ENCODE measurements at places on chromosomes 1 and 21.

GRCh38 chr1:224762046-224762445, 145.9 kb downstream of the CNIH3 start:
- DNase-seq: no peak

GRCh38 chr1:171438441-171438840, 46.9 kb upstream of the PRRC2C start:
- no peak for DNase-seq

DNA sequence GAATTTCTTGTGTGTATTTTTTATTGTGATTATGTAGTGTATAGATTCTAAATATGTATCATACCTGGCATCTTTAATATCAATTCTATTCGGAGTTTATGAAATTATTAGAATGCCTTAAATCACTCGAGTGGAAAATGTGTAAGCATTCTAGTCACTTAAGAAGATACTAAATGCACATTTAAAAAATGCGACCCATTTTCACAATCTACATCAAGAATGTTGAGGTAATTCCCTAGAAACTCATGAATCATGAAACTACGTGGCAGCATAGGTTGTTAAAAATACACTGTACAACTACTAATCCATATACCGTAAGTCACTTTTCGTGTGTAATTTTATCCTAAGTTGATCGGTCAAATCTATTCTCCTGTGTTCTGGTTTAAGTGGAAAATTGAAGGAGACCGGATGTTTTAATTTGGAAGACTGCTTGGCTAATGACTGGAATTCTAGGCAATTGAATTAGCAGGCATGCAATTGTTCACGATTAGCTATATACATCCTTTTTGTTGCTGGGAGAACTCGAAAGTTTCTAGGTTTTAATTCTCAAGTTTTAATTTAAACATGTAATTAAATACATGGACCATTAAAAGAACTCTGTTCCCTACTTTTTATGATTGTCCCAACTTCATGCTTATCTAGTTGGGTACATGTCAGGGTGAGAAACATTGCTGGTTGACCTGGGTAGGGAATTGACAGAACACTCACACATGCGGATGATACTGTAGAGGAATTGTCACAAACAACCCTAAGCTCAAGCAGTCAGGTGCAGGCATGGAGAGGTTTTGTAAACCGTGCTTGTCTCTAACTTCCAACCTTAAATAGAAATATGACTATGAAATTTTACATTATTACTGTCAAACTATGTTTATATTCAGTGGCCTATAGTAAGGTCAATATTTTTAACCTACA, 6.6 kb downstream of the ZBTB18 start:
- DNase-seq: no peak

DNA sequence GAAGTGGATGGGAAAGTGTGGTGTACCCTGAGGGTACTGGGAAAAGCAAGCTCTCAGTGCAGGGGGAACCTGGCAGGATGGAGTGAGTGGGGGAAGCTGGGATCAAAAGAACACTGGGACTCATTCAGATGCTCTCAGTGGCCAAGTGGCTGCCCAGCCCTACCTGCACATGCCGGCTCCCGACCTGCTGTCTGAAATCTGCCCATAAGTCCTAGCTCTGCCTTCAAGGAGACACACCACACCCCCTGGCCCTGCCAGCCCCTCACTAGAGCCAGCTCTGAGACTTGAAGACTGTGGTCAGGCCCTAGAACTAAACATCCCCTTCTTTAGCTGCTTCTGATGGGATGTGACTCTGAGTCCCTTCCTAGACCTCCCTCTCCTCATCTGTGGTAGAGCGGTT, 2.2 kb downstream of the TMEM54 start:
- no peak for DNase-seq

DNA sequence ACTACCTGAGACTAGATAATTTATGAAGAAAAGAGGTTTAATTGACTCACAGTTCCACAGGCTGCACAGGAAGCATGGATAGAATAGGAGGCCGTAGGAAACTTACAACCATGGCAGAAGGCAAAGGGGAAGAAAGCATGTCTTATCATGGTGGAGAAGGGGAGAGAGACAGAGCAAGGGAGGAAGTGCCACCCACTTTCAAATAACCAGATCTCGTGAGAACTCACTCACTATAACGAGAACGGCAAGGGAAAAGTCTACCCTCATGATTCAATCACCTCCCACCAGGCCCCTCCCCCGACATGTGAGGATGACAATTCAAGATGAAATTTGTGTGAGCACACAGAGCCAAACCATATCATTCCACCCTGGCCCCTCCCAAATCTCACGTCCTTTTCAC, 4.7 kb upstream of the C21orf91 start:
- DNase-seq: no peak

- no peak for DNase-seq
These were observed 17.0 kb upstream of the SUCO start for GRCh38 chr1:172515927-172516326.

DNA sequence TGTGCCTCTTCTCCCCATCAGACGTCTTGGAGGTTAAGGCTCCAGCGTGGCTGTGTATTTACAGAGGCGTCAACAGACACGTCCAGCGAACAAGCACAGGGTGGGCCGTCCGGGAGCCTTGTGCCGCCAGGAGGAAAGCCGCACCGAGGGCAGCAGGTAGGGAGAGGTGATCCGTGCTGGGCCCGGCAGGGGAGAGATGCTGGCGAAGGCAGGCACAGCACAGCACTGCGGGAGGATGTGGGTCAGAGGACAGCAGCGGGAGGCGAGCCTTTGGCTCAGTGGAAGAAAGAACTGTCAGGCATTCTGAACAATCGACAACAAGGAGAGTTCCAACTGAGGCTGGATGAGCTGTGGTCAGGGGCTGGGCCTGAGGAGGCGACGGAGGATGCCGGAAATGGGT, 144.1 kb upstream of the TNR start:
- DNase-seq: no peak

GRCh38 chr21:37032293-37032692, 25.8 kb downstream of the RIPPLY3 start:
- DNase-seq: no peak

- DNase-seq: no peak
These were observed 1.7 kb downstream of the KHDC4 start for GRCh38 chr1:155932487-155932886.

- DNase-seq: no peak
These were observed 10.6 kb downstream of the CNR2 start for GRCh38 chr1:23902321-23903278.

GRCh38 chr1:209012443-209013196, 570.9 kb upstream of the CAMK1G start:
- no peak for DNase-seq

GRCh38 chr1:230212405-230212936, 145.4 kb downstream of the GALNT2 start:
- DNase-seq: no peak

DNA sequence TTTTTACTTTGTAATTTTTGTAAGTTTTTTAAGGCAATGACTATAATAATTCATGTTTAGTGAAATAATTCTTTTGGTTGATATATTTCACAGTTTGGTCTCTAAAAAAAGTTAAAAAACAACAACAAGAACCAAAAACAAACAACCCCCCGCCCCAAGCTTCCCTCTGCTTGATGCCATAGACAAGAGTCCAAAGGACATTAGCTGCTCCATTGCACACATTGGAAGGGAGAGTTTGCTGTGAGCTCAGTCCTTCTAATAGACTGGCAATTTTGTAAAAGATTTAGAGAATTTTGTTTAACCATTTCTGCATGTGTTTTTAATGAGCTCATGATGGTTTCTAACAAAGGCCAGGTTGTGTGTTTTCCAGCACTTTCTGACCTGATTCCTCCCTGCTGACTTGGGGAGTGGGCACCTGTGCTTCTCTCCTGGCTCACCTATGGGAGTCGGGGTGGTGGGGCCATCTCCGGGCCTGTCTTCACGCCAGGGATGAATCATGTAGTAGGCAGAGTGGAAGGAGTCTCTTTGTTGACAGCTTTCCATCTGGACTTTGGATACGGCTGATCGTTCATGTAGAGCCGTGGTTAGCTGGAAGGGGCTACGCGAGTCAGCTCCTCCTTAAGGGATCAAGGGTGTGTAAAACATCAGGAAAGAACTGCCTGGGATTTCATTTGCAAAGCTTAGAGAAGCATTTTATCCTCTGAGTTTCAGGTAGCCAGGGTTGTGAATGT, 14.1 kb downstream of the ZBTB18 start:
- no peak for DNase-seq

GRCh38 chr1:118995312-118996016, 7.3 kb upstream of the TBX15 start:
- DNase-seq: no peak

DNA sequence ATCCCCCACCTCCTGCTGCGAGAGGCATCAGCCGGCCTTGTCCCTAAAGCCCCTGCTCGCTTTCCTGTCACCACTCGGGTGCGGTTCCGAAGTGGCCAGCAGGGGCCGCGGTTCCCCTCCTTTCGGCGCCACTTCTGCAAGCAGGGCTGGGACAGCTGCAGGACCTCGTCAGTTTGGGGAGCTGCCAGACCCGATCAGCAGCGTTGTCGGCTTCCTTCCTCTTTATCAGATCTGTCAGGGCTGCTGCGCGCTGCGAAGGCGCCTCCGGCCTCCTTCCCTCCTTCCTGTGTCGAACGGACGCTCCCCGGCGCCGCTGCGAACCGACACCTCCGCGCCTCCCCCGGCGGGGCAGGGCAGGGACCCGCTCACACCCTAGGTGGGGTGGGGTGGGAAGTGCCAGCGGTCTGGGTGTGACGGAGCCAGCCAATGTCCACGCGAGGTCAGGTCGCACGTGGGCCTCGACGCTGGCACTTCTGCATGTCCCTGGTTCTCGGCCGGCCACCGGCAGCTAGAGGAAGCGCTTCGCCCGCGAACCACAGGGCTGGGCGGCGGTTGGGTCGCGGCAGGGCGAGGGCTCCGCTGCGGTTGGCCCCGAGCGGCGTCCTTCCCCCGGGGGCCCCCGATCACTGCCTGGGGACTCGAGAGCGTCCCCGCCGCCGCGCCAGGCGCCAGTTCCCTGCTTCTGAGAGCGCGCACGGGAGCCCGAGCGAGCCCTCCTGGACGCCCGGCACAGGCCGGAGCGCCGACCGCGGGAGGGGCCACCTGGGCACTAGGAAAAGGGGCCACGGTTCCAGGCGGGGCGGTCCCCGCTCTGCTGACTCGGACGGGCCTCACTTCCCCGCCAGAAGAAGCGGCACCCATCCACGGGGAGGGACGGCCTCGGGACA, 81.8 kb downstream of the RUNX3 start:
- peak; percentile 80 for DNase-seq
